Muscle of leg (tissue), 16 donors: ENCODE measurements at places on chromosomes 7 and 10.

GRCh38 chr10:121846555-121846954 lies 81.3 kb downstream of the ATE1 start:
- H3K4me1 ChIP-seq, result no peaks in the 10 kb centered on the region
- no peak for DNase-seq
- no peaks in the 10 kb centered on the region for H3K27me3 ChIP-seq
- H3K4me3 ChIP-seq, result no peak overlapping the region
- peaks cover 12% of the 10 kb centered on the region for H3K36me3 ChIP-seq
- no peak overlapping the region for H3K27ac ChIP-seq

DNA sequence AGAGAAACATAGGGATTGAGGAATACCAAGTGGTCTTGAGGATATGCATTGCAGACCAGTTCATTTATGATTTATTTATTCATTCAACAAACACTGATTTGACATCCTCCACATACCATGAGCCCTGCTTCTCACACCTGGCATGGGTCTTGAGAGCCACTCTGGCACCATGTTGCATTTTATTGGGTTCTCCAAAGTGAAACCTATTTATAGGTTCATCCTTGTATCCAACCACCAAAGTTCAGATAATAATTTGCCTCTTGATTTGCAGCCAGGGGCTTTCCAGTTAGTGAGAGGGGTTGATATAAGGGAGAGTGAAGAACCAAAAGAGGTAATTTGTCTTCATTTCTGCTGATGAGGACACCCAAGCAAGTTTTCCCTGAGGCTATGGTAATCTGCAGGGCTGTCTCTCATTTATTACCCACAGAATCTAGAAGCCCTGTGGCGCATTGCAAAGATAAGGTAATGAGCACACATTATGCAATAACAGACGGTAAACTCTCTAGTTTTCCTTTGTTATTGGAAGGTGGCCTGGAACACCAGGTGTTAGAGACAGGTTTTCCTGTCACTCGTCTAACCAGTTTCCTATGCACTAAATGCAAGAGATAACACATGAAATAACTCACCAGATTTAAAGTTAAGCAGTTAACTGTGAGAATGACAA lies 28.8 kb upstream of the ICA1 start:
- H3K27ac ChIP-seq, result no peak overlapping the region
- no peak for DNase-seq
- no peaks in the 10 kb centered on the region for H3K4me1 ChIP-seq
- H3K4me3 ChIP-seq, result no peak overlapping the region
- H3K36me3 ChIP-seq, result no peaks in the 10 kb centered on the region

DNA sequence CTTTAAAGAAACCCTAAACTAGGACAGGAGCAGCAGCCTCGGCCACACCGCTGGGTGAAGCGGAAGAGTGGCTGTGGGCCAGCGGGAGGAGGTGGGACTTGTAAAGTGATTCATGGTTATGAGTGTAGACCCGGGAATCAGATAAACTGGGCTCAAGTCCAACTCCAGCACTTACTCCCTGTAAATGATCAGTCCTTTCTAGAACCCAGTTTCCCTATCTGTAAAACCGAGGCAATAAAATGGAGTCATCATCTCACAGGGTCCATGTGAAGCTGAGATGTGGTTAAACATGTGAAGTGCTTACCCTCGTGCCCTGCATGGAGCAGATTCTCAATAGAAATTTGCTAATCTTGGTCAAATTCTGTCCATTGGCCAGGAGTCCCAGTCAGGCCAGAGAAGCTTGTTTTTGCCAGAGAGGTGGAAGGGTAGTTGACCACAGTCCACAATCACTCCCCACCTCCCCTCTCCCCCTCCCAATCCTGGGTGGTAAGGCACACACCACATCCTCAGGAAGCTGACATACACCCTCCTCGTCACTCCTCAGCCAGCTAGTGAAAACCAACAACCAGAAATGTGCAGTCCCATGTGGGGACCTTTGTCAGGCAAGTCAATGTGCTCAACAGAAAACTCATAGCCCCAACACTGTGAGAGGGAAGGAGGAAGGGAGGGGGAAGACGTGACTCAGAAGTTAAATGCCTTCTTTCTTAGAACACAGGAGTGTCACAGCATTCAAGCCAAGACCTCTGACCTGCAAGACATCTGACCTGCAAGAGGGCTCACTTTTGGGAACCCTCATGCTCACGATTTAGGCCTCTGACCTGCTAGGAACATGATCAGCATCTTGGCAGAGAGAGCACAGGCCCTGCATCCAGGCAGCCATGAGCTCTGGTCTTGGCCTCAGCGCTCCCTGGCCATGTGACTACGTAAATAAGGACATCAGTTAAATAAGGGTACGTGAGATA lies 145.1 kb downstream of the PLXNA4 start:
- no peak overlapping the region for H3K4me3 ChIP-seq
- peaks cover under 1% of the 10 kb centered on the region for H3K4me1 ChIP-seq
- peaks cover 14% of the 10 kb centered on the region for H3K27me3 ChIP-seq
- no peaks in the 10 kb centered on the region for H3K36me3 ChIP-seq

DNA sequence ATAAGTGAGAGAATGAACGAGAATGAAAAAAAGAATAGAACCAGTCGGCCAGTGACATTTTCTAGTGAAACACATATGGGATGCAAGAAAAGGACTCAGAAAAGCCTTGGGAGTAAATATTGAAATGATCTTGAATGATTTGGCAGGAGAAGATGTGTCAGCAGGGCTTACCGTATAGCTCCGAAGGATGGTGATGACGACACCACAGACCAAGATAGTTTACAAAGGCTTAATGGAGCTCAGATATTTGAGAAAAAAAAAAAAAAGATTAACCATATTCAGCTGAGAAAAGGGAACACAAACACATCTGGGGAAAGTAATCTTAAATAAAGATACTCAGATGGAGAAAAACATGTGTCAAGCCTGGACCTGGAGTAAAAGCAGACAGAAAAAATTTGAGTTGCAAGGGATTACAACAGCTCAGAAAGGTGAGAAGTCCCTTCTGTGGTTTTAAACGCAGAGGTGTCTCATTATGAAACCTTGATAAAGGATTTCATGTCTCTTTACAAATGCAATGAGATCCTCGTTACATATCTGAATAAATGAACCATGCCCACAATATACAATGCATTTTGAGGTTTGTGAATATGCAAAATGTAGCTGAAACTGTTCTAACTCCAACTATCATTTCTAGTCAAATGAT lies 36.0 kb downstream of the DNAJB9 start:
- DNase-seq, result no peak
- no peaks in the 10 kb centered on the region for H3K27me3 ChIP-seq
- H3K27ac ChIP-seq, result no peak overlapping the region
- H3K36me3 ChIP-seq, result no peaks in the 10 kb centered on the region
- no peaks in the 10 kb centered on the region for H3K4me1 ChIP-seq
- no peak overlapping the region for H3K4me3 ChIP-seq

GRCh38 chr7:129122751-129123509 lies 21.6 kb upstream of the TSPAN33 start:
- H3K4me1 ChIP-seq, result no peaks in the 10 kb centered on the region
- peak; percentile 14 for DNase-seq
- no peak overlapping the region for H3K27ac ChIP-seq
- peaks cover 2% of the 10 kb centered on the region for H3K27me3 ChIP-seq
- H3K36me3 ChIP-seq, result no peaks in the 10 kb centered on the region
